A172 (cell line): ENCODE measurements at places on chromosomes 11 and 22.

GRCh38 chr22:39556970-39557841 is 13.3 kb upstream of the CACNA1I start:
- no peak for DNase-seq

DNA sequence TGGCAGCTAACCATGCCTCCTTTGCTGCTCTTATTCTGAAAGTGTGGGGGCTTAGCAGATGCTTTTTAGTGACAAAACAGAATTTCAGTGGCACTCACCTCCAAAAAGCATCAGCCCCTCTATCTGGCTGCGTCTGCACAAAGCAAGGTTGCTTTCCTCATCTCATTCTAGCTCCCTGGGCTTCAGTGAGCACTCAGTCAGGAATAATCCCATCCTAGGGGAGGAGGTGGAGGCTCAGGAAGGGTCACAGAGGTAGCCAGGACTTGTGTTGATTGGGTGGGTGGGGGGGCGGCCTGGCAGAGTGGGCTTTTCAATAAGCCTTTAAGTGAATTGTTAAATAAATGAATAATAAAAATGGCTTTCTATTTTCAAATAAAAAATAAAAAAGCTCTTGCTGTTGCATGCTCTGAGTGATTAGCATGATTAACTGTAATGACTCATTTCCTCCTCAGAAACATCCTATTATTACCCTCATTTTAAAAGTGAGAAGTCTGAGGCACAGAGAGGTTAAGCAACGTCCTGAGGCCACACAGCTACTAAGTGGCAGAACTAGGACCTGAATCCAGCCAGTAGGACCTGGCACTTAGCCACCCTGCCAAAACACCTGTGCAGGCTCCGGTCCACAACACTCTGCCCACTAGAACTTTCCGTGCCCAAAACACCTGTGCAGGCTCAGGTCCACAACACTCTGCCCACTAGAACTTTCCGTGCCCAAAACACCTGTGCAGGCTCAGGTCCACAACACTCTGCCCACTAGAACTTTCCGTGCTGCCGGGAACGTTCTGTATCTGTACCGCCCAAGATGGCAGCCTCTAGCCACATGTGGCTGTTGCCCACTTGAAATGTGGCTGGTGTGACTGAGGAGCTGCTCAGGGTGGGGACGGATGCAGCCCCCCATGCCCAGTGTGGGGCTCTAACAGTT is 5.5 kb downstream of the B3GAT1 start:
- peak; percentile 14 for DNase-seq

DNA sequence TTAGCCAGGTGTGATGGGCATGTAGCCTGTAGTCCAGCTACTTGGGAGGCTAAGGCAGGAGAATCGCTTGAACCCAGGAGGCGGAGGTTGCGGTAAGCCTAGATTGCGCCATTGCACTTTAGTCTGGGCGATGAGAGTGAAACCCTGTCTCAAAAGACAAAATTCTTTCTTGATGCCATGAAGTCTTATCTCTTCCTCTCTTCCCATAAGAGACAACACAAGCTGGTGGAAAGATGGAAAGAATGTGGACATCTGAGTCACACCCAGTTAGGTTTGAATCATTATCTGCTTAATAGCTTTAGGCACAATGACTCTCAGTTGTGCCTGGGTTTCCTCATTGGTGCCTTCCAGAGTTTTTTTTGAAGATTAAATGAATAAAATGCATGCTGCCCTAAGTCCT is 35.3 kb downstream of the KREMEN1 start:
- peak; percentile 43 for DNase-seq

DNA sequence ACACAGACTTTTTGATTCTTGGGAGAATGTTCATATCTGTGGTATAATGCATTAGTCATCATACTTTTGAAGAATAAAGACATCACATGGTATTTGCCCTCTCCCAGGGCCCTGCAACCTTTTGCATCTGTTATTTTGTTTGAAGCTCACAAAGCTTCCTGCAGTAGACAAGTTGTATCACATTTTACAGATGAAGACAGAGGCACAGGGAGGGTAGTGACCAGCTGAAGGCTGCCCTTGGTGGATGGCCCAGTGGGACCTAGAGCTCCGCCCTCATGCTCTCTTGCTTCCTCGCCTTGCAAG is 66.4 kb downstream of the UBASH3B start:
- peak; percentile 44 for DNase-seq

DNA sequence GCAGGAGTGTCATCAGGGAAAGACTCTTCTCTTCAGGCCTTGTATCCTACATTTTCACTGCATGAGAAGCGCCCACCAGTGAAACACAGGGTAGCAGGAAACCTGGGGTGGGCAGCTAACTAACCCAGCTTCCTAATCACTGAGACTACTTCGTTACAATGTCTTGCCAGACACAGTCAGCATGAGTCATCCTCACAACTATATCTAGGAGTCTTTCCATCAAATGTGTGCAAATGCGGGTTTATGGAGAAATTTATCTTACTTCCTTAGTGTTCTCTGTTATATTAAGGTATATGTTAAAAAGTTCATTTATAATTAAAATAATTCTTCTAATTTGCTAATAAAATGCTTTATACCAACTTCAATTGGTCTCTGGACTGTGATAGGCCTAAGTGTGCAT is 79.9 kb upstream of the RAB1B start:
- peak; percentile 60 for DNase-seq

GRCh38 chr11:128026596-128026995 is 560.8 kb downstream of the ETS1 start:
- peak; percentile 87 for DNase-seq

- DNase-seq = no peak
Observed at GRCh38 chr11:25587496-25587895, 744.4 kb upstream of the ANO3 start.

DNA sequence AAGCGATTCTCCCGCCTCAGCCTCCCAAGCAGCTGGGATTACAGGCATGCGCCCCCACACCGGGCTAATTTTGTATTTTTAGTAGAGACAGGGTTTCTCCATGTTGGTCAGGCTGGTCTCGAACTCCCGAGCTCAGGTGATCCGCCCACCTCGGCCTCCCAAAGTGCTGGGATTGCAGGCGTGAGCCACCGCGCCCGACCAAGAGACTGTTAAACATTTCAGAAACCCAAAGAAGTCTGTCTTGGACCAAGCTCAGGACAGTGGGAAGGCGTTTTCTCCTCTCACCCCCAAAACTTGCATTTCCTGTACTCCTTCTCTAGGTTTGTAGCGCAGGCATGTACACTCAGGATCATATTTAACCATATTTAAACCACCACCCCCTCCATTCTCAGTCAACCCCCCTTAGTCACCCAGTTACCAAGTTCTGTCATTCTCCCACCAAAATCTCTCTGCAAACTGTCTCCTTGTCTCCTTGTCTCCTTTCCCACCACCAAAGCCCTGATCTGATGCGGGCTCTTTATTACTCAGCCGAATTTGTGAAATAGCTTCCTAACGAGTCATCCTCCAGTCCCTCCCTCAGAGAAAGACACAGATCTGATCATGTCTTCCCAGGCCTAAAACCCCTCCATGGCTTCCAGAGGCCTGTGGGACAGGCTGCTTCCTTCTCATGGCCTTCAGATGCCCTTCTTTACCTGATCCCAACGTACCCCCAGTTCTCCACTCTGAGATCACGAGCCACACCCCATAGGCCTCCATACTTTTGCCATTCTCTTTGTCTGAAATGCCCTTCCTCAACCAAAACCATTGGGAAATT is 29.0 kb upstream of the CREB3L1 start:
- DNase-seq = peak; percentile 98

DNA sequence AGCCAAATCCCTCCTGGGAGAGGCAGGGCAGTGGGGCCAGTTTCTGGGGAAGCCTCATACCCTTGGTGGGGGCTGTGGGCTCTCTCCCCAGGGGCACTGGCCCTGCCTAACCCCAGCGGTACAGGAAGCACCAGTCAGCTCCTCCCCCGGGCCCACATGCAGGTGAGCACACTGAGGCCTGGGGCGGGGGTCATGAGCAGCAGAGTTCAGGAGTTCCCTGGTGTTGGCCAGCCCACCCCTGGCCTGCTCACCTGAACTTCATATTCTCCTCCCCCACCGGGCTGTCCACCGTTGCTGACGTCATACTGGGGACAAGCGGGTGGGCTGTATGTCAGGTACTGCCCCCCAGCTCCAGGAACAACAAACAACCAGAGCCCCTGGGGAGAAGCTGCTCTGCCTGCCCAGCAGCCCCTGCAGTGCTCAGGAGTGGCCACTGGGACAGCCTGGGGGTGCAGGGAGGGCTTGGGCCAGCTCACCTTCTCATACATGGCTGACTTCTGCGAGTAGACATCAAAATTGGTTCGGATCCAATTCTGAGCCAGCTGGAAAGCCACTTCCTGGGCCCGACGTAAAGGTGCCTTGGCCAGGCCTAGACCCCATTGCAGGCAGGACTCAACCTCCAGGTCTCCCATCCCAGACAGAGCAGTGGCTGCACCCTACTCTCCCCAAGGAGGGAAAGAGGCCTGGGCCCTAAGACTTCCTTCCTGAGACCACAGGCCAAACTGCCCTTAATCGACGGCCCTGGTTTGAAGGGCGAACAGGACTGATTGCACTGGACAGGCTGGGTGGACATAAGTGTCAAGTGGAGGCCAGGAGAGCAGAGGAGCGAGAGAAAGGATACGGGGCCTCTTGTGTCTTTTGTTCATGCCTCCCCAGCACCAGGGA is 20.8 kb downstream of the TREH start:
- peak; percentile 49 for DNase-seq

GRCh38 chr22:20204806-20205205 is 54.0 kb upstream of the CCDC188 start:
- no peak for DNase-seq

GRCh38 chr11:8298801-8299786 is 35.4 kb upstream of the LMO1 start:
- DNase-seq = no peak
